Stimulated activated CD4-positive, alpha-beta T cell treated with anti-CD3 and anti-CD28 coated beads, Interleukin-4, amount 100 ng/mL, for 1 hour (primary cell): ENCODE measurements at places on chromosomes 2 and 18.

GRCh38 chr2:129865976-129866375 is 113.5 kb upstream of the RAB6C start:
- DNase-seq = no peak

DNA sequence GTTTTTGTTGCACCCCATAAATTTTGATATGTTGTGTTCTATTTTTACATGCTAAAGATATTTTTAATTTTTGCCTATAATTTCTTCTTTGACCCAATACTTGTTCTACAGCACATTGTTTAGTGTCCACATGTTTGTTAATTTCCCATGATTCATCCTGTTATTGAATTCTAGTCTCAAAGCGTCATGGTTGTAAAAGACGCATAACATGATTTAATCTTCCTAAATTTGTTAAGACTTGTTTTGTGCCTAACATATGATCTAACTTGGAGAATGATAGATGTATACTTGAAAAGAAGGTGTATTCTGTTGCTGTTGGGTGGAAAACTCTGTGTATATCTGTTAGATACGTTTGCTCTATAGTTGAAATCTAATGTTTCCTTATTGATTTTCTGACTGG is 27.1 kb upstream of the SULT1C3 start:
- no peak for DNase-seq

- DNase-seq = no peak
These were observed 35.2 kb downstream of the CYRIA start for GRCh38 chr2:16630463-16630862.

- DNase-seq = no peak
These were observed 61.3 kb downstream of the EFEMP1 start for GRCh38 chr2:55862246-55862645.

DNA sequence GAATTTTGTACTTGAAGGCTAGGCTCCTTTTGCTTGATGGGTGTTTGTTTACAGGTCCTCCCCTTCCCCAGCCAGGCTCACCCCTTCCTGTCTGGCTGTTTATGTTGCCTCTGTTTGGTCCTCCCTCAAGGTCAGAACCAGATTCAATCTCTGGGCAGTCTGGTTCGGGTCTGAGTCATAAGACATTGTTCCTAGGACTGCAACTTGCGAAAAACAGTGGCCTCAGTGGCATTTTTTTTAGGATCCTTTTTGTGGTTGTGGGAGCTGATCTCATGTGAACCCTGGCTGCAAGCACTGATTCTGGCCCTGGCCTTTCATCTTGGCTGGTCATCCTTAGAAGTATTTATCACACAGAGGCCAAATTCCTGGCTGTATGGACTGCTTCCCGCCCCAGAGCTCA is 370.4 kb downstream of the CLIP4 start:
- no peak for DNase-seq

- no peak for DNase-seq
These were observed 73.1 kb downstream of the MEMO1 start for GRCh38 chr2:31937741-31938140.

DNA sequence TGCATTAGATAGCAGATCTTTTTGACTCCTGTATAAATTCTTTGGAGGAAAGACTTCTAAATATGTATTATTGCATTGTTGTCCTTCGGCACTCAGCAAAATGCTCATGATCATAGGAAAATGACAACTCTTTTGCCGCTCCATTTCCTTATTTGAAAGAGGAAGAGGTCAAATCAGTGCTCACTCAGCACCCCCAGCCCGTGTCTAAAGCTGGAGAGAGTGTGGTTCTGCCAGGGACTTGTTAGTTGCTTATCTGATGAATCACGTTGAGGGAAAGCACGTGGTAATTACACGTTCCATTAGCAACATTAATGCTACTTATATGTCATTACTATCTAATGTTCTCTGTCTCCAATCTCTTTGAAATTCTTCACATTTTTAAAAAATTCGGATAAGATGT is 46.0 kb upstream of the MBP start:
- DNase-seq = no peak

GRCh38 chr2:217844696-217845095 is 158.1 kb downstream of the TNS1 start:
- DNase-seq = no peak

- DNase-seq = no peak
These were observed 291.1 kb downstream of the ARHGAP15 start for GRCh38 chr2:143420313-143420712.

GRCh38 chr2:70039366-70039765 is 47.9 kb upstream of the PCBP1 start:
- DNase-seq = no peak

DNA sequence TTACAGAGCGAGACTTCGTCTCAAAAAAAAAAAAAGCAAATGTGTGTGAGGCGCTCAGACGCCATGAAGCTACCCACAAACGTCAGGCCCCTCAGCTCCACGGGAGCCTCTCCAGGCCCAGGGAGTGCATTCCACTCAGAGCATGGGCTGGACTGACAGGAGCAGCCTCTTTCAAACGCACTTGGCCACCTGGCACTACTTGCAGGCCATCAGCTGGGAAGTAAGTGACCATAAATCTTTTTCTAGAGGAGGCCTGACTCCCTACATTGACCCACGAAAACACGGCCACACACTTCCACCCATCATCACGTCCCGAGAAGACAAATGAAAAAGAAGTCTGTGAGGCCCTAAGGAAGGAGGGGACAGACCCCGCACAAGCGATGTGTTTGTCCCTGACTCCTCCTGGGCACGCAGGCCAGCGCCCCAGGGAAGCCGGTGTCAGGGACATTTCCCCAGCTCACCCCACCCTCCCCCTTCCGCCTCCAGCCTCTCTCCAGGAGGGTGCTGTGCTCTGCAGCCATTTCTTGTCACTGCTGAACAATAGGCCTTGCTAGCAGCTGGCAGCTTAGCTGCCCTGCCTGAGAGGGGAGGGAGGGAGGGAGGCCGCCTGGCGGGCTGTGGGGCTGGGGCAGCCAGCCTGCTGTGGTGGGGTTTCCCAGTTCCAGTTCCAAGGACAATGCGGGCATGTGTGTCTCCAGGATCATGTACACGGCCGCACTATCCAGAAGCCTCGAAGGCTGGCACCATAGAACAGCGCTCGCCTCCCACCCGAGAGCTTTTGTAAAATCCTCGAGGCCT is 26.6 kb downstream of the SERTAD2 start:
- DNase-seq = no peak

DNA sequence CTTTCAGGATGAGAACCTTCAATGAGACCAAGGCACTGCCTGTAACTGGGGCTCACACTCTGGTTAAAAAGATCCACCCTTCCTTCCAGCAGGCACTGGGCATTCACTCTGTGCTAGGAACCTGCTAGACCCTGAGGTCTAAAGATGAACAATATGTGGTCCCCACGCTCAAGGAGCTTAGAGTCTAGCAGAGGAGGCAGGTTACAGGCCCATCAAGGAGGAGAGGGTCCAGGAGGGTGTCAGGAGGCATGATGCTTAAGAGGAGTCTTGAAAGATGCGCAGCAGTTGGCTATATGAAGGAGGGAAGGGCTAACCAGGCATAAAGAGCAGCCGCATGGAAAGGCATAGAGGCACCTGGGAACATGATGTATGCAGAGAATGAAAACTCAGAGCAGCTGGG is 4.5 kb downstream of the ANKRD53 start:
- no peak for DNase-seq

- no peak for DNase-seq
These were observed 151.8 kb upstream of the UNC80 start for GRCh38 chr2:209619782-209620181.

- no peak for DNase-seq
These were observed 16.9 kb downstream of the LYG2 start for GRCh38 chr2:99238599-99238998.

- no peak for DNase-seq
These were observed 722.8 kb downstream of the ADCYAP1 start for GRCh38 chr18:1627494-1627893.

DNA sequence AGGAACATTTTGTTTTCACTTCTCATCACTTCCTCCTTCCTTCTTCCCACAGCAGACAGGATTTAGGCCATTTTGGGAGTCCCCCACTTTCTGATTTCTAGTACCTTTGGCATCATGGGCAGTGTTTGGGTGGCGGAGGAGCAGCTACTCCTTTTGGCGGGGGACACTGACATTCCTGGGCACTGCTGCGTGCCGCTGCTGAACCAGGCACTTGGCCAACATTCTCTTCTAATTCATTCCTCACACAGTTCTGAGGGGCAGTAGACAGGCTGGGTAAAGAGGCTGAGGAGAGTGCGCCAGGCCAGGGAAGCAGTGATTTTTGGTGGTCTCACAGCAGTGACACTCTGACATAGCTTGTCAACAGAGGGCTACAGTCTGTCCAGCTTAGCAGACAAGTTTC is 270.2 kb downstream of the LOXHD1 start:
- no peak for DNase-seq

DNA sequence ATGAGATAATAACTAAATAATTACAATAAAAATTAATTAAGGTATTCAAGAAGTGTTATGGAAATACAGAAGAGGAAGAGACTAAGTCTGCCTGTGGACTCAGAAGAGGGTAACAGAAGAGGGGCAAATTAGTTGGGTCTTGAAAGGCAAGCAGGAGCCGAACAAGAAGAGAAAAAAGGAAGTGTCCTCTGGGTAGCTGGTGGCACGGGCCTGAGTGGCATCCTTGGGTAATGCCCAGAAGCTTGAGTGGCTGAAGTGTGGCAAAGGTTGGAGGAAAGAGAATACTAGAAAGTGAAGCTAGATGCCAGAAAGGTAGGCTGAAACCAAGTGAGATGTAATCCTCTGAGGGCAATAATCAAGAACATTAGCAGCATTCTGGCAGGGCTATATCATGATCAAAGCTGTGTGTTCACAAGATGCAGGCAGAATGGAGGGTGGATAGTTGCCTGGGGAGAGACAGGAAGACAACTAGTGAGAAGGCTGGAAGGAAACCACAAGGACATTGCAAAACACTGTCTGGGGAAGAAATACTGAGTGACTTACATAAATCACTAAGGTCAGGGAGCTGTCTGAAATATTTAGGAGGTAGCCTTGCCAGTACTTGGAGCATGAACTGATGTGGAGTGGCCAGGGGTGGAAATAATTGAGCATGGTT is 16.2 kb downstream of the DOCK10 start:
- DNase-seq = no peak

- DNase-seq = no peak
These were observed 348.2 kb upstream of the GYPC start for GRCh38 chr2:126307740-126308139.

DNA sequence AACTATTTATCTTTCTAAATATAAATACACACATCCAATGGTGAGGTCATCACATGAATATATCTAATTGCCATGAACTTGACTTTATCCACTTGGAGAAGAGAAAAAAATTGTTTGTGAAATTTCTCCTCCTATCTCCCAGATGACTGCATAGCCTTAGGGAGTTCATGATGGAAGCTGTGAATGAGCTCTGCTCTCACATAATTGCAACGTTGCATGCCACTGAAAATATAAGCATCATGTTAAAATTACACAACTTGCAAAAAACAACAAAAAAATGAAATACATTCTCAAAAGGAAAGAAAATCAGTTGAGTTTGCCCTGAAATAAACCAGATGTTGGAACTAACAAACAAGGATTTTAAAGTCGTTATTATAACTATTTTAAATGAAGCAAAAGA is 50.6 kb upstream of the OSR1 start:
- DNase-seq = no peak

GRCh38 chr2:174748948-174749347 is 15.3 kb downstream of the CHRNA1 start:
- peak; percentile 66 for DNase-seq

DNA sequence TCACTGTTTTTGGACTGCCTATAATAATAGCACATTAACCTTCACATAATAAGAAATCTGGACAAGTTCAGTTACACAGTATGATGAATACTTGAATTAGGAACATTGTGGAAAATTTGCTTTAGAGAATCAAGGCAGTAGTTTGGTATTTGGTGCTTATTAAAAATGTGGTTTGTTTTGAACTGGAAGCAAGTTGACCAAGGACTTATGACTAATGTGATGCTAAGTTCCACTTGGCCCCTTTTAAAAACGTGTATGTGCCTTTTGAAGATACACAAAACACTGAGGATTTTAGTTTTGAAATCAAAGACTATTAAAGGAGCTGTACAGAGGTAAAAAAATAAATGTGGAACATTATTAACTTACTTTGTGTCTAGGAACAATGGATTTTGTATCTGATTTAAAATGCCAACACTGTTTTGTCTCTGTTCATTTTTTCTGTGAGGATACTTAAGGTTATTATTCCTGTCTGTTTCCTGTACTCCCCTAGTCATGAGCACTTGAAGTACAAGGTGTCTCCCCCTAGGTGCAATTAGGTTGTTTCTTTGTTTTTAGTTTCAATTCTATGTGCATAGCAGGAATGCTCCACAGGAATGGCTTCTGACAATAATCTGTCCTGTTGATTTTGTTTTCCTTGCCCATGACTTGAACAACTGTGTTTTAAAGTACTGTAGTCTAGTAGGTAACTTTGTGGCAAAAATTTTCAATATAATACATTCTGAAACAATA is 49.6 kb upstream of the PTH2R start:
- DNase-seq = no peak

DNA sequence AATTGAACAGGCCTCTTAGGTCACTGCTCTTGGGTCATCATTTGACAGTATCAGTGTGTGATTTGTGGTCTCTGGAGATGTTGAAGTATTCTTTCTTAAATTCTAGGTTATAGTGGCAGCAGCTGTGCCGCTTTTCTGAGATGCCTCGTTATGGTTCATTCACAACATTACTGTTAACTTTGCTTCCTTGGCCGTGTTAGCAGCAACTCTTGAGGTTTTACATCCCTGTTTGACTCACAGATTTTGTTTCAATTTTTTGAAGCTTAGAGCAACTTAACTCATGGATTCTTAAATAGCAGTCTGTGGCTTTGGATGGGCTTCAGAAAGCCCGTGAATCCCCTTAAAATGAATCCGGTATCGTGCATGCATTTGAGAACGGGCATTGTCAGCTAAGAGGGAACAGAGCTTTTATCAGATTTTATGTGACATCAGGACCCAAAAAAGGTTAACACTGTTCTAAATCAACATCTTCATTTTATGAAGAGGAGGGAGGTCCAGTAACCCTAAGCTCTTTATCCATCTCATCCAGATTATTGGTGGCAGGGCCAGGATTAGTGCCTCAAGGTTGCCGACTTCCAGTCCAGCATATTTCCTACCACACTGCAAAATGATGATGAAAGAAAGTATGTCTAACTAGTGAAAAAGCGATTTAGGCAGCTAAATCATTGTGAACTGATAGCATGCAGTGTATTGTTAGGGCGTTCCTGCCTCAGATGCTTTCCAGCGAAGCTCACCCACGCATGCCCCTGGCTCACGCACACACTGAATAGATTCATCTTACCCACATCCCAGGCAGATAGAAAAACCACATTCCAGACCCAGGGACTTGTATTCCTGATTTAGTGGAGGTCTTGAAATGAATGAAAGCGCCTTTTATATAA is 5.1 kb downstream of the TRIB2 start:
- peak; percentile 29 for DNase-seq

DNA sequence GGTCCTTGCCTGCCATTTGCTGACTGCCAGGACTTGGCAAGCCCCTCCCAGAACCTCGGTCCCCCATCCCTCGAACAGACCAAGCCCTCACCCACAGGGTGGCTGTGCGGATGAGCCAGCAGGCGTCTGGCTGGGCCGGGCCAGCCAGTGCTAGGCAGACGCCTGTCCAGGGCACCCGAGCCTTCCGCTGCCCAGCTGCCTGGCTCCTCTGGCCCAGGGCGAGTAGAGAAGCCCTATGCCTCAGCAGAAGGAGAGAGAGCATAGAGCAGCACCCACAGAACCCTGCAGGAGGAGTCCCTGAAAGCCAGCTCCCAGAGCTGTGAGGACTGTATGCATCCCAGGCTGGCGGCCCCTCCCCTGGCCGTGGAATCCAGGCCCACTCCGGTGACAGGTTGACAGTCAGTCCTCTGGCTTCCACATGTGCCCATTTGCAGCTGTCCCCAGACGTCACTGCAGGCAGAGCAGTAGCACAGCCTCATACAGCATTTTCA is 62.1 kb upstream of the GLI2 start:
- no peak for DNase-seq
